ENCODE measurements at places on chromosomes 7 and 10. TPM values are rescaled to one million over a fixed set of nuclear protein-coding genes. Genes with fewer than 3 reads are reported as not detected.
A peak's percentile ranks its signal among the peaks of the same experiment; 100 is the strongest.

- DNase-seq = no peak
- no peaks in the 10 kb centered on the region for H3K36me3 ChIP-seq
- H3K4me1 ChIP-seq = peaks cover 14% of the 10 kb centered on the region
- no peaks in the 10 kb centered on the region for H3K27me3 ChIP-seq
Observed at GRCh38 chr7:36852017-36852416, 127.7 kb upstream of the AOAH start.

- H3K4me1 ChIP-seq = no peaks in the 10 kb centered on the region
- H3K36me3 ChIP-seq = peaks cover 17% of the 10 kb centered on the region
- no peaks in the 10 kb centered on the region for H3K27me3 ChIP-seq
- DNase-seq = no peak
- no peak overlapping the region for H3K27ac ChIP-seq
Observed at GRCh38 chr7:77606562-77606961, 69.5 kb downstream of the PTPN12 start.

DNA sequence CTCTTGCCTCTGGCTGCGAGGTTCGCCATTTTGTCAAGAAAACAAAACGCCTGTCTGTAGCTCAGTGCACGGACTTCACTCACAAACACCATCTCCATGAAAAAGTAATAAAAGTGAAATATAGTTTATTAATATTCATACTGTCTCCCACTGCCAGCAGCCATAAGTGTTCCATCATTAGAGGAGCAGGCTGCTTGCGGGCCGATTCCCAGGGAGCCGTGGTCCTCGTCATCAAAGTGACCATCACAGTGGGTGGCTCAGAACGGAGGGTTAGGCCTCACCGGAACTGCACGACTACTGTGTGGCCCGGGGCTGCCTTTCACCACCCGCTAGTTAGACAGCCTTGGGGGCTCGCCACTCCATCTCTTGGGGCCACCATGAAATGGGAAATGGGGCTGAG lies 82.7 kb downstream of the HIPK2 start:
- H3K4me3 ChIP-seq = no peak overlapping the region
- H3K27ac ChIP-seq = no peak overlapping the region
- no peak for DNase-seq
- no peaks in the 10 kb centered on the region for H3K27me3 ChIP-seq
- no peaks in the 10 kb centered on the region for H3K4me1 ChIP-seq

- no peak overlapping the region for H3K27ac ChIP-seq
- H3K27me3 ChIP-seq = peaks cover 13% of the 10 kb centered on the region
- no peak overlapping the region for H3K4me3 ChIP-seq
- no peak for DNase-seq
Observed at GRCh38 chr7:78015574-78016260, 217.1 kb downstream of the PHTF2 start.

- no peaks in the 10 kb centered on the region for H3K4me1 ChIP-seq
- H3K4me3 ChIP-seq = no peak overlapping the region
- peaks cover 14% of the 10 kb centered on the region for H3K27me3 ChIP-seq
- no peak overlapping the region for H3K27ac ChIP-seq
- DNase-seq = no peak
Observed at GRCh38 chr7:76220185-76221057, 18.7 kb downstream of the SRRM3 start.

- DNase-seq = no peak
- peaks cover 12% of the 10 kb centered on the region for H3K4me1 ChIP-seq
- H3K4me3 ChIP-seq = no peak overlapping the region
- no peaks in the 10 kb centered on the region for H3K27me3 ChIP-seq
Observed at GRCh38 chr7:155948423-155948822, 136.2 kb upstream of the SHH start.

- no peaks in the 10 kb centered on the region for H3K36me3 ChIP-seq
- H3K27ac ChIP-seq = no peak overlapping the region
- no peaks in the 10 kb centered on the region for H3K27me3 ChIP-seq
- no peak for DNase-seq
- H3K4me3 ChIP-seq = no peak overlapping the region
Observed at GRCh38 chr7:118995350-118995749, 770.8 kb downstream of the ANKRD7 start.

- no peak overlapping the region for H3K4me3 ChIP-seq
- peaks cover 9% of the 10 kb centered on the region for H3K27me3 ChIP-seq
- no peaks in the 10 kb centered on the region for H3K4me1 ChIP-seq
Observed at GRCh38 chr10:104680467-104681401, 39.6 kb downstream of the SORCS3 start.

GRCh38 chr7:71636329-71636728 lies 504.4 kb downstream of the GALNT17 start:
- no peak overlapping the region for H3K4me3 ChIP-seq
- H3K36me3 ChIP-seq = no peaks in the 10 kb centered on the region
- no peak overlapping the region for H3K27ac ChIP-seq
- no peak for DNase-seq

- peak overlapping the region; percentile 62 for H3K27ac ChIP-seq
- no peaks in the 10 kb centered on the region for H3K27me3 ChIP-seq
- H3K36me3 ChIP-seq = no peaks in the 10 kb centered on the region
- DNase-seq = no peak
Observed at GRCh38 chr7:151503902-151504714, 15.6 kb downstream of the RHEB start.

DNA sequence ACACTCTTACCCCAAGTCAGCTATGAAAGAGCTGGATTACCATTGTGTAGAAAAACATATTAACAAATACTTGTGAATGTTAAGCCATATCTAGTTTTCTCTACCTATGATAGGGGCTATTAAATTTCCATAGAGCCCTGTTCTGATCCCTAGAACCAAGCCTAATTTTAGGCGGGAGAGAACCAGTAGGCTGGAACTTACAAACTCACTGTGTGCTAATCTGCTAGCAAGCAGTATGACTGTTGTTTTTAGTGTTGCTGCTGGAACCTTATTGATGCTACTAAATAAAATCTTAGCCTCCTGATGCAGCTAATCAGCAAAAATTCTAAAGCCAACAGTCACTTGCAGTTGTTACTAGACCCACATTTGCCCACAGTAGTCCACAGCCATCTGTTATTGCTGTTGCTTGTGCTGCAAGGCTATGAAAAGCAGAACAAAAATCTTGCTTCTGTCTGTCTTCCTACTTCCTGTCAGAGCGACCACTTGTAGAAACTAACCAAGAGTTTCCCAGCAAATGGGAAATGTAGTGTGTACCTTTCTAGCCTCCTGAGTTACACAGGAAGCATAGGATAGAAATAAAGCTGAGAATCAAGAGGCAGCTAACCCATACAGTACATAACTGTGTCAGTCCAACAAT lies 368.4 kb downstream of the ARL4A start:
- H3K27me3 ChIP-seq = no peaks in the 10 kb centered on the region
- H3K27ac ChIP-seq = no peak overlapping the region
- H3K36me3 ChIP-seq = no peaks in the 10 kb centered on the region
- H3K4me3 ChIP-seq = no peak overlapping the region
- H3K4me1 ChIP-seq = peaks cover under 1% of the 10 kb centered on the region

- no peaks in the 10 kb centered on the region for H3K27me3 ChIP-seq
- no peaks in the 10 kb centered on the region for H3K36me3 ChIP-seq
- no peaks in the 10 kb centered on the region for H3K4me1 ChIP-seq
- no peak overlapping the region for H3K4me3 ChIP-seq
- no peak for DNase-seq
Observed at GRCh38 chr10:75450075-75450445, 18.6 kb downstream of the LRMDA start.

DNA sequence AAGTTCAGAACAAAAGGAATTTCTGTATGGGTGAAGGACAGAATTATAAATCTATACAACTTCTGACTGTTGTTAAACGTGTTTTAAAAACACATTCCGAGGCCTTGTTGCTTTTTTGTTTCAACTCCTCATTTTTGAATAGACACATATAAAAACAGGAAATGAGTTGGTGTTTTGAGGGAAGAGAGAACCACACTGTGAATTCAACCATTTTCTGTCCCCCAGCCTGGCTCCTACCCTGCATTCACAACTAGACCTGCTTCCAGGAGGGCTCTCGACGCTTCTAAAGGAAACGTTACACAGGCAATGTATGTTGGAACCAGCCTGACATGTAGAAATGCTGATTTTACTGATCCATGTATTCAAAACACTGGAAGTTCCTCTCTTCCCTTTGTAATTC lies 76.5 kb downstream of the OR13A1 start:
- no peaks in the 10 kb centered on the region for H3K36me3 ChIP-seq
- H3K4me1 ChIP-seq = no peaks in the 10 kb centered on the region
- H3K27me3 ChIP-seq = no peaks in the 10 kb centered on the region
- no peak overlapping the region for H3K27ac ChIP-seq
- DNase-seq = no peak

GRCh38 chr10:84205049-84205852 lies 10.9 kb downstream of the CDHR1 start:
- no peaks in the 10 kb centered on the region for H3K36me3 ChIP-seq
- H3K4me3 ChIP-seq = no peak overlapping the region
- no peak for DNase-seq
- no peaks in the 10 kb centered on the region for H3K4me1 ChIP-seq
- H3K27me3 ChIP-seq = peaks cover 4% of the 10 kb centered on the region

DNA sequence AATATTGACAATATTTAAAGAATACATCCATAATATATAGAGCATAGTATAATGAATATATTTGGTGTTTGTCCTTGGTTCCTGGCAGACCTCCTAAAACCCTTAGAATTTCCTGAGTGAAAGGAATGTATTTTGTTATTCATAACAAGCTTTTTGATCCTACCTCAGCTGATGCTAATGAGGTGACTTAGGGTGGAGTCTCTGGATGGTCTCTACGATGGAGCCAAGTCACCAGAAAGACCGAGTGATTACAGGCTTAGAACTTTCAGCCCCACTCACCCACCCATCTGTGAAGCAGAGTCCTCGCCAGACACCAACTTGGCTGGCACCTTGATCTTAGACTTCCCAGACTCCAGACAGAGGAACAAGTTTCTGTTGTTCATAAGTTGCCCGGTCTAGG lies 35.9 kb downstream of the UPF2 start:
- H3K4me3 ChIP-seq = no peak overlapping the region
- H3K27me3 ChIP-seq = no peaks in the 10 kb centered on the region
- H3K27ac ChIP-seq = no peak overlapping the region
- no peak for DNase-seq
- H3K4me1 ChIP-seq = no peaks in the 10 kb centered on the region
- H3K36me3 ChIP-seq = no peaks in the 10 kb centered on the region

- no peak overlapping the region for H3K4me3 ChIP-seq
- no peaks in the 10 kb centered on the region for H3K4me1 ChIP-seq
- H3K27ac ChIP-seq = no peak overlapping the region
- no peaks in the 10 kb centered on the region for H3K36me3 ChIP-seq
- no peaks in the 10 kb centered on the region for H3K27me3 ChIP-seq
- no peak for DNase-seq
Observed at GRCh38 chr10:88062798-88063472, 199.5 kb downstream of the PTEN start.

- H3K4me3 ChIP-seq = no peak overlapping the region
- no peak overlapping the region for H3K27ac ChIP-seq
- no peaks in the 10 kb centered on the region for H3K4me1 ChIP-seq
- no peaks in the 10 kb centered on the region for H3K27me3 ChIP-seq
- no peaks in the 10 kb centered on the region for H3K36me3 ChIP-seq
- DNase-seq = no peak
Observed at GRCh38 chr7:11486271-11486670, 345.7 kb downstream of the THSD7A start.

- H3K4me1 ChIP-seq = no peaks in the 10 kb centered on the region
- no peak for DNase-seq
- no peak overlapping the region for H3K27ac ChIP-seq
- H3K36me3 ChIP-seq = no peaks in the 10 kb centered on the region
- H3K27me3 ChIP-seq = no peaks in the 10 kb centered on the region
Observed at GRCh38 chr7:64874562-64875250, 28.4 kb upstream of the ZNF273 start.

- no peaks in the 10 kb centered on the region for H3K36me3 ChIP-seq
- peak overlapping the region; percentile 72 for H3K27ac ChIP-seq
- H3K4me3 ChIP-seq = no peak overlapping the region
- no peak for DNase-seq
- H3K4me1 ChIP-seq = peaks cover 28% of the 10 kb centered on the region
- H3K27me3 ChIP-seq = no peaks in the 10 kb centered on the region
Observed at GRCh38 chr10:2118201-2118600, 380.9 kb upstream of the ADARB2 start.

DNA sequence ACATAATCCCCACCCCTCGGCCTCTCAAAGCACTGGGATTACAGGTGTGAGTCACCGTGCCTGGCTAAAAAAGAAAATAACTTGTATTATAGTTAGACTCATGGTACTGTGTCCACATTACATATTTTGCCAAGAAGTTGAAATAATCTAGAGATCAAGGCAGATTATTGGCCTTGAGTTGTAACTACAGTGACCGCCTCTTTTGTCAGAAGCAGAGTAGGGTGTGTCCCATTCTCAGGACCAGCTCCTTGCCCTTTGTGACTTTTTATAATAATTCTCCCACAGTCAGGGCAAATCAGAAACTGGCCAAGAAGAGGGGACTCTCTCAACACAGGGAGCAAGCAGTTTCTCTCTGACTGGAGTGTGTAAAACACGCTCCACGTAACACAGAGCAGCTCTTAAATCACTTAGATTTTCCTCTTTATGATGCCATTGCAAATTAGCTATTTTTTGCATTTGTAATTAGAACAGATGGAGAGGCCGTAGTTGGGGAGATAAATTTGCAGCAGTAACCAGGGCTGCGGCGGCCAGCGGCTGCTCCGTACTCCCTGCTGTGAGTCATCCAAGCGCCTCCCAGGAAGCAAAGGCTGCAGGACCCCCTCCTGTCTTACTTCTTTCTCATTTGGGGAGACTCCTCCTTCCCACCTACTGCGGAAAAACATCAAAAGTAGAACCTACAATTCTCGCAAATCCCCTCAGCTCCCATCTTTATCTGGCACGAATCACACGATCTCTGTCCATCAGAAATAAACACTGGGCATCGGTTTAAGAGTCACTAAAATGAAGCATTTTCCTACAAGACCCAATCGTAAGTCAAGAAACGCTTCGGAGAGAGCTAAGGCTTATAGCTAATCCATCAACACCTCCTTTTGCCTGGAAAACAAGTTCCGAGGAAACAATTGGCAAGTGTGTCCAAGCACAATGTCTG lies 32.1 kb upstream of the MSRB2 start:
- H3K4me3 ChIP-seq = no peak overlapping the region
- H3K27ac ChIP-seq = no peak overlapping the region
- DNase-seq = no peak
- H3K4me1 ChIP-seq = peaks cover 9% of the 10 kb centered on the region
- no peaks in the 10 kb centered on the region for H3K27me3 ChIP-seq
- no peaks in the 10 kb centered on the region for H3K36me3 ChIP-seq

- peaks cover 3% of the 10 kb centered on the region for H3K4me1 ChIP-seq
- no peak for DNase-seq
- H3K27ac ChIP-seq = no peak overlapping the region
- no peak overlapping the region for H3K4me3 ChIP-seq
Observed at GRCh38 chr7:101859411-101860106, 42.1 kb downstream of the CUX1 start.

DPP6 gene
- not detected for polyA plus RNA-seq

VAX1 gene
- not detected for polyA plus RNA-seq

INA gene
- 3.4 TPM for polyA plus RNA-seq

ZMIZ1 gene
- 1.8 TPM for polyA plus RNA-seq

CXCL12 gene
- not detected for polyA plus RNA-seq

MSS51 gene
- 0.39 TPM for polyA plus RNA-seq

AKR1D1 gene
- not detected for polyA plus RNA-seq

NODAL gene
- polyA plus RNA-seq = 0.45 TPM

PRKG1 gene
- polyA plus RNA-seq = 0.30 TPM

PLXDC2 gene
- 12.0 TPM for polyA plus RNA-seq

ENKUR gene
- polyA plus RNA-seq = 0.03 TPM

CUBN gene
- polyA plus RNA-seq = 0.07 TPM

TEX36 gene
- not detected for polyA plus RNA-seq

NME8 gene
- polyA plus RNA-seq = not detected

MSMB gene
- polyA plus RNA-seq = not detected

FFAR4 gene
- polyA plus RNA-seq = not detected

CC2D2B gene
- 0.10 TPM for polyA plus RNA-seq

All from keratinocyte (primary cell).